ENCODE measurements at places on chromosomes 4 and X.

GRCh38 chr4:43233321-43233720, 340.8 kb downstream of the GRXCR1 start:
- no peak for DNase-seq

GRCh38 chr4:47718696-47719095, 119.2 kb downstream of the CORIN start:
- no peak for DNase-seq

DNA sequence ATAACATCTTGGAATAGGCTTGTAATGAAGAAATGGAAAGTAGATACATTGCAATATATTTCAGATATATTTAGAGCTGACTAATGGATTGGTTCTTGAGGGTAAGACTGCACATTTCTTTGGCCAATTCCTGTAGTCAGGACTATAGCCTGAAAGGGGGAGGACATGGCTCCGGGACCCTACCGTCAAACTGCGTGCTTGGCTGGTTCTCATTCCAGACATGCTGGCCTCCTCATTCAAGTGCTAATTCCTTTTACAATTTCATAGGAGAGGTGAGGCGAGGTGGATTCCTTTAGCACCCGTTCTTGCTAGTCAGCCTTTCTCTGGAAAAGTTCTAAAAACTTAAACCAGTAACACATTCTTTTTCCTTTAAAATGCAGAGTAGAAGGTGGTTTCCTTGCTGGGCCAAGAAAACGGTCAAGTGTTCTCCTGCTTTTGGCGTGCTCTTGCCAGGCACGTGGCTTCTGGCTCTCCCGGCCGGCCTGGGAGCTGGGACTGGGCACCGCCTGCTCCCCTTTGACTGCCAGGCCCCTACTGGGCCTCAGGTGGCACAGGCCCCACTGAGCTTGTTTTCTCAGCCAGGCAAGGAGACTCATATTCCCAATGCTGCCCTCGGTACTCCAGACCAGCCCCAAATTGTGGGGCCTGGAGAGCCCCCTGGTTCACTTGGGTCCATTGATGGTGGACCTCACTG, 167.2 kb downstream of the STK32B start:
- no peak for DNase-seq

DNA sequence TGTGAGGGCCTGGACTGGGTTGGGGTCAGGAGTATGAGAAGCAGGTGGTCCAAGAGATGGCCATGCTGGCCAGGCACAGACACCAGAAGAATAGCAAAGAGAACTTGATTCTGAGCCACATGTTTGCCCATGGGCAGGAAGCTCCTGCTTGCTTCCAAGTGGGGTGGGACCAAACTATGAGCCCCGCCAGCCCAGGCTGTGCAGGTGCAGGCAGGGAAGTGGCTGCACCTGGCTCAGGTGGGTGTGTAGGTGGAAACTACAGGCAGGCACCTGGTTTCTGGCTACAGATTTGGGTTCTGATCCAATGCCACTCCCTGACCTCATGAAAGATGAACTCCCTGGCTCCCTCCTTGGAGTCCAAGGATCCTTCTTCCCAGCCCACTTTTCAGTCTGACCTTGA, 207.9 kb upstream of the KLF3 start:
- no peak for DNase-seq

GRCh38 chrX:30521440-30522182, 56.0 kb downstream of the TASL start:
- no peak for DNase-seq

DNA sequence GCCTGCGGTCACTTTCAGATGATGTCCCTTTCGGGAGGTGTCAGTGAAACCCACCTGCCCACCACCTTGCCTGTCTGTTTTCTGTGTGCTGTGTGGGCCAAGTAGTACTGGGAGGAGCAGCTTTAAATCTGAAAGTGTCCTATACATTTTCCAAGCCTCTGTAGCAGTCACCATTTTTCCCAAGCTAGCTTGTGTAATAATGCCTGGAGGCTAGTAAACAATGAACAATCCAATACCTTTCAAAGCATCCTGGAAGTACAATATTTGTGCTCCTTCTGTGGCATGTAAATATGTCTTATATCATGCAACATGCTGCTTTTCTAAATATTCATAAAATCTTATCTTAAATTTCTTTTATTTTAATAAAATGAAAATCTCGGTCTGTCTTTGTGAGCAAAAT, 111.6 kb upstream of the C1GALT1C1 start:
- no peak for DNase-seq

DNA sequence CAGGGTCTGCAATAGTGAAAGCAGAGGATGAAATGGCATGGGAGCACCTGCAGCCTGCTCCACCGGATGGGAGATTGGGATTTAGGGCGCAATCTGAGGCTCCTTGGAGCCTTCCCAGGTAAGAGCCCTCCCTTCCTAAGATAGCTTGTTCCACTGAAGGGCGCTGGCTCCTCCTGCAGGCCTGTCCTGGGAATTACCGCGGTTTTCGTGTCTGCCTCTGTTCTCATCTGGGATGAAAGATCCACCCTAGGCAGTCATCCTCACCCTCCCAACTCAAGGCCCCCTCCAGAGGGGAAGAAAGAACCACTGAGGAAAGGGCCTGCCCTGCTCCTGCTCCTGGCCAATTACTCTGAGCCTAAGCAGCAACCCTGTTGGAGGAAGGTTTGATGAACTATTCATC, 547.5 kb downstream of the SMARCA1 start:
- peak; percentile 5 for DNase-seq

- no peak for DNase-seq
Measured at GRCh38 chrX:18101087-18101486, 119.6 kb downstream of the BEND2 start.

- no peak for DNase-seq
Measured at GRCh38 chr4:6687947-6688878, 5.5 kb upstream of the S100P start.

DNA sequence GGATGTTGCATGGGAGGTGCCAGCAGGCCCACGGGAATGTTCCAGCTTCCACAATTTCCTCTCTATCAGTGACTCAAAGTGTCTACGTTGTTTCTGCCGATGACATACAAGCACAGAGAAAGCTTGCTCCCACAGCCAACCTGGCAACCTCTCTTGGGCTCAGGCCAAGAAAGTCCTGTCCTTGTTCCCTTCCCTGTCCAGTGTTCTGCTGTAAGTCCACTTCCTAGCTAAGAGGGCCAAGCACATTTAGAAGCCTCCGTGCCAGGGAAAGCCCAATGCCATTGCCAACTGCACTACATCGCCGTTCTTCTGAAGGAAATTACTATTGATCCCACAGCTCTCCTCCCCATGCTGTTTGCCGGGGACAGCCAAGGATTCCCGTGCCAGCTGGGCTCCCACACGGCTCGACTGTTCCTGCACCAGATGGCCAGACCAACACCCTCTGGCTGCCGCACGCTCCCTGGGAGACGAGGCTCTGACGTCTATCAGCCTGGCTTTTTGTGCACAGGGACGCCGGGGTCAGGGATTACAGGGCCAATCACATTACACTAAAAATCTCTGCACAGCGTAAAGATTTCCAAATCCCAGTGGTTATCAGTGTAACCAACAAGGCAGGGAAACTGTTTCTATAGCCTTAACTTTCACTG, 284.0 kb downstream of the BCOR start:
- DNase-seq = no peak

DNA sequence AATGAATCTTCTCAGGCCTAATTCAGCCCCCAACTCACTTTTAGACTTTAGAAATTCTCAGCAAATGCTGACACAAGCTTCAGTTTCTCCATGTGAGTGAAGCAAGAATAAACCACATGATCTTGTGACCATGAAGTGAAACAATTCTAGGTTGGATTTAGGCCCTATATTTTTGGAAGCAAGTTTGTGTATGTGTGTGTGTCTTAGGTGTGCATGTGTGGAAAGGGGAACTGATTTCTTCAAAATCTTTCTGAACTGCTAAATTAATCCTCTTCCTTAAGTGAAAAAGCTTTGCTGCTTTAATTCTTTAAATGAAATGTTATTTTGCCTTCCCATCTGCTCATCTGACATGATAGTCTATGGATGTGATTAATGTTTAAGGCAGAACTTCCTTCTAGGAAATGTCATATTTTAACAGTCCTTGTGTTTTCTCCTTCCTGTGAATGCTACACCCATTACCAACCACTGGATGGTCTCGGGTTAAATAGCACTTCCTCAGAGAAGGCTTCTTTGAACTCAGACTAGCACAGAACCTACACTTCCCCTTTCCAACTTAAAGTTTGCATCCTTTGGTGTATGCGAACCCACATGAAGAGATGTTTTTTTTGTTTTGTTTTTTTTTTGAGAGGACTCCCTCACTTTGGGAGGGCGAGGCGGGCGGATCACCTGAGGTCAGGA, 1.2 kb upstream of the TMEM144 start:
- peak; percentile 35 for DNase-seq

DNA sequence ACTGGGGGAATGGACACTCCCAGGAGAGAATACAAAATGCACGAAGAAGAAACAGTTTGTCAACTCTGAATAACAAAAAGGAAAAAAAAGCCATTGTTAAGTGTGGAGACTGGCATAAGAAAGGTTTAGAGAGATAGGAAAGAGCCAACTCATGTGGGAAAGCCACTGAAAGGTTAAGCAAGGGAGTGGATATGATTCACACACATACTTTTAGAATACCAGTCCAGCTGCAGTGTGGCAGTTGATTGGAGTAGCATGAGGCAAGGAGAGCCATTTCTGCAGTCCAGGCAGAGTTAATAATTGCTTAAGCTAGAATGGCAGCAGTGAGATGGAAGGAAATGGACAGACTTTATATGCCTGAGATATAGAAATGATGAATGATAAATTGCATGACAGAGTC, 36.9 kb upstream of the ADAD1 start:
- no peak for DNase-seq

DNA sequence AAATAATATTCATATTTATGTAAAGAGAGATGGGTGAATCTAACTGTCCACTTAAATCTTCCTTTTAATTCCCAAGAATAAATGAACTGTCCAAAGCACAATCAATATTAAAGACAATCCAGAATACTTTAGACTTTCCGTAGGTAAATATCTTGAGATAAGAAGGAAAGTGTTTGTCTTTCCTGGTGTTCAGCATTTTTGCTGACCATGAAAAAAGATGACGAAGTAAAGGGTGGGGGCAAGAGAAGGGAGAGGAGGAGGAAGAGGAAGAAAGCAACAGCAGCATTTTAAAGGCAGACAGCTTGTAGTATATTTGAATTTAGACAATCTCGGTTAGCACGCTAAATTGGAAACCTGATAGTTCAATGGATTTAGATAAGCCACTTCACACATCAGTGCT, 498.2 kb downstream of the KCNIP4 start:
- no peak for DNase-seq

- DNase-seq = no peak
Measured at GRCh38 chr4:14650127-14650526, 352.2 kb upstream of the CPEB2 start.

DNA sequence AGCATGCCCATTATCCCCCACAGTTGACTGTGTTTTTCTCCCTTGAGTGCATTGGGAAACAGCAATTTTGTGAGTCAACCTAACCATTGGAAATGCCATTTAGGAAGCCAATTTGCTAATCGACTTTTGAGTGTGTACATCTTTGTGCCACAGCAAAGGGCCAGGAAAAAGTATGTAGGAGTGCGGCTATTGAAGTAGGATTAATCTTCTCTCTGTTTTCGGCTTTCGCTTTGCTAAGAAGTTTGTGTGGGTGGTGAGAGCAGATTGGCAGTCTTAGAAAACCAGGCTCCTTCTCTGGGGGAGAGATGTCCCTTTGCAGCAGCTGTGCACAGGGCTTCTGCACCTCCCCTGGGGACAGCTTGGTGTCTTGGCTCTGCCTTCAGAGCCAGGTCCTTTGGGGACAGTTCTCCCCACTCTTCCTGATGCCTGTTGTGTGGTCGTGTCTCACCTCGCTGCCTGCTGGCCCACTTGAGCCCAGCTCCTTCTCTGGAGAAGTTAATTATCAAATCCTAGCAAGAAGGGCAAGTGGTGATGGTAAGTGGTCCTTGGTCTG, 74.5 kb downstream of the GEMIN8 start:
- DNase-seq = no peak

GRCh38 chrX:101383679-101384205, 2.2 kb downstream of the BTK start:
- no peak for DNase-seq

GRCh38 chr4:4870576-4871241, 11.2 kb downstream of the MSX1 start:
- DNase-seq = no peak

GRCh38 chr4:120960656-120961267, 38.2 kb upstream of the PRDM5 start:
- DNase-seq = no peak

DNA sequence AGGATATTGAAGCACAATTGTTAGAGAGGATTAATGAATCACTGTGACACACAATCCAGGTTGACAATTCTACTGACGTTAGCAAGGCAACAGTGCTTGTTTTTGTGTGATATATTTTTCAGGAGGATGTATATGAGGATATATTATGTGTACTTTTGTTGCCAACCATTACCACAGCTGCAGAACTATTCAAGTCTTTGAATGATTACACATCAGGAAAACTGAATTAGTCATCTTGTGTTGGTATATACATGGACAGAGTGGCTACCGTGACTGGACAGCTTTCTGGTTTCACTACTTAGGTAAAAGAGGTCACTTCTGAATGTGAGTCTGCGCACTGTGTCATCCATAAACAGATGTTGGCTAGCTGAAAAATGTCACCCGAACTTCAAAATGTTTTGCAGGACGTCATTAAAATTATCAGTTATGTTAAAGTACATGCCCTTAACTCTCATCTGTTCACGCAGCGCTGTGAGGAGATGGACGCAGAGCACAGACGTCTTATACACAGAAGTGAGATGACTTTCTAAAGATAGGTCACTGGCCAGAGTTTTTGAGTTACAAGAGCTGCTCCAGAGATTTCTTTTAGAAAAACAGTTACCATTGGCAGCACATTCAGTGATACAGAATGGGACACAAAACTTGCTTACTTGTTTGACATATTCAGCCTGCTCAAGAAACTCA, 69.0 kb downstream of the MRPL1 start:
- DNase-seq = no peak

- DNase-seq = no peak
Measured at GRCh38 chr4:146640465-146641061, 1.9 kb downstream of the POU4F2 start.

GRCh38 chr4:94469221-94469784, 17.6 kb downstream of the PDLIM5 start:
- DNase-seq = no peak

DNA sequence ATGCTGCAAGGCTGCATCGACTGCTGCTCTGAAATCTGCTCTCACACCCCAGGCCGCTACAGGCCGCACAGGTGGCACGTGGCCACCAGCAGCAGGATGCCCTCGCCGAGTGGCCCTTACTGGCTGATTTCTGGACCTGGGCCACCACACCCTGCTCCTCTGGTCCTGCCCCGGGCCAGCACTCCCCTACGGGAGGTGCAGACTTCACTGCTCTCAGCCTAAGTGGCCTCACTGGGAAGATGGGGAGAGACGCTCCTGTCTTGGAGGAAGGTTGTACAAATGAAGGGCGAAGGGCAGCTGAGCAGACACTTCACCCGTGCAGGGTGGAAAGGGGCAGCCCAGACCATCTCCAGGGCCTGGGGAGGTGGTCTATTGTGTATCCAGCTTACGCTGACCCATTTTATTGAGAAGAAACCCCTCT, 72.5 kb downstream of the ACOX3 start:
- DNase-seq = no peak

DNA sequence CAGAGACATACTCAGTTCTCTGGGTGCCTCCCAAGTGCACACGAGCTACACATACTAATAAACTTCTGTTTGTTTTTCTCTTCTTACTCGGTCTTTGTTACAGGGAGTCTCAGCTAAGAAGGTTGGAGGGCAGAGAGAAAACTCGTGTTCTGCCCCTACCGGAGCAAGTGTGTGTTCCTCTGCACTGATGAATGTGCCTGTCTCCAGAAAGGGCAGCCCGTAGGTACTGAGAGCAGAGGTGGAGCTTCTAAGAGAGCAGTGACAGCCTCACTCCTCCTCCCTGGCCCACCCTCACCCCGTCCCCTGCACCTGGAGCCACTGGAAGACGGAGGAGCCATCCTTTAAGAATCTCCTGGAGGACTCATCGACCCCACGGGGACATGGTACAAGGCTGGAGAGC, 67.6 kb downstream of the MTNR1A start:
- DNase-seq = no peak
